ENCODE measurements at places on chromosomes 5 and 9.

DNA sequence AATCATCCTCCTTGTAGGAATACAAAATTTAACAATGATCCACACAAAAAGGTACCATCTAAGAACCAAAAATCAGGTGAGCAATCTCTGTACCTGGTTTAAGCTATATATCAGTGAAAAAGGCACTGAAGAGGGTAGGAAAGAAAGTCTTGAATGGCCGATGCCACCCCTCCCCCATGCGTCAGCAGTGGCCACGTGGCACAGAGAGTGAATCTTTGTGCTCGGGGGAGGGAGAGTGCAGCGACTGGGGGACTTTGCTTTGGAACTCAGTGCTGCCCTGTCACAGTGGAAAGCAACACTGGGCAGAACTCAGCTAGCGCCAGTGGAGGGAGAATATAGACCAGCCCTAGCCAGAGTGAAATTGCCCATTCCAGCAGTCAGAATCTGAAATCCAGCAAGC is 28.3 kb upstream of the PDE4D start:
- H3K4me3 ChIP-seq, result no peak overlapping the region
- no peaks in the 10 kb centered on the region for H3K4me1 ChIP-seq
- H3K36me3 ChIP-seq, result no peaks in the 10 kb centered on the region
- H3K27me3 ChIP-seq, result no peaks in the 10 kb centered on the region
- no peak overlapping the region for H3K27ac ChIP-seq

- H3K27ac ChIP-seq, result no peak overlapping the region
- H3K36me3 ChIP-seq, result no peaks in the 10 kb centered on the region
- no peak overlapping the region for H3K4me3 ChIP-seq
- no peaks in the 10 kb centered on the region for H3K27me3 ChIP-seq
- no peaks in the 10 kb centered on the region for H3K4me1 ChIP-seq
These were observed 482.7 kb upstream of the C9orf72 start for GRCh38 chr9:28056006-28056405.

- no peaks in the 10 kb centered on the region for H3K27me3 ChIP-seq
- DNase-seq, result no peak
- H3K36me3 ChIP-seq, result no peaks in the 10 kb centered on the region
- no peak overlapping the region for H3K27ac ChIP-seq
- H3K4me3 ChIP-seq, result no peak overlapping the region
These were observed 77.6 kb upstream of the FREM1 start for GRCh38 chr9:14987858-14988257.

DNA sequence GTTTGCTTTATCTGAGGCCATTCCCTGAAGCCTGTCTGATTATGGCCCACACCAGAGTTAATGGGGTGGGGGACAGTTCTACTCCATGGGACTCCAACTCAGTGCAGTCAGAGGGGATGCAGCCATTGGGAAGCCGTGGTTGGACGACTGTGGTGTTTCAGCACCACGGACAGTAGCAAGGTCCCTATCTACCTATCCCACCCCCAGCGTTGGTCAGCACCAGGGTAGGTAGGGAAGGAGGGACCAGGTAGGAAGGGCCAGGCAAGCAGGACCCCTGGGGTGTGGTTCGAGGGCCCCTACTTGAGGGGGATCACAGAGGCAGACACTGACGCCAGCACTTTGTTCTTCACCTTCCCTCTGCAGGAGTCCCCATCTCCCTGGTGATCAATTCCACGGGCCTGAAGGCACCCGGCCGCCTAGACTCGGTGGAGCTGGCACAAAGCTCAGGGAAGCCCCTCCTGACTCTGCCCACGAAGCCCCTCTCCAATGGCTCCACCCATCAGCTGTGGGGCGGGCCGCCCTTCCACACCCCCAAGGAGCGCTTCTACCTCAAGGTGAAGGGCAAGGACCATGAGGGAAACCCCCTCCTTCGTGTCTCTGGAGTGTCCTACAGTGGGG is 33.2 kb downstream of the HMCN2 start:
- peaks cover 3% of the 10 kb centered on the region for H3K27me3 ChIP-seq
- H3K36me3 ChIP-seq, result no peaks in the 10 kb centered on the region
- H3K27ac ChIP-seq, result no peak overlapping the region
- peaks cover 2% of the 10 kb centered on the region for H3K4me1 ChIP-seq
- no peak overlapping the region for H3K4me3 ChIP-seq

- H3K4me1 ChIP-seq, result no peaks in the 10 kb centered on the region
- no peaks in the 10 kb centered on the region for H3K36me3 ChIP-seq
- no peak for DNase-seq
- no peak overlapping the region for H3K27ac ChIP-seq
- no peak overlapping the region for H3K4me3 ChIP-seq
- no peaks in the 10 kb centered on the region for H3K27me3 ChIP-seq
These were observed 131.1 kb downstream of the CHSY3 start for GRCh38 chr5:130035388-130035787.

DNA sequence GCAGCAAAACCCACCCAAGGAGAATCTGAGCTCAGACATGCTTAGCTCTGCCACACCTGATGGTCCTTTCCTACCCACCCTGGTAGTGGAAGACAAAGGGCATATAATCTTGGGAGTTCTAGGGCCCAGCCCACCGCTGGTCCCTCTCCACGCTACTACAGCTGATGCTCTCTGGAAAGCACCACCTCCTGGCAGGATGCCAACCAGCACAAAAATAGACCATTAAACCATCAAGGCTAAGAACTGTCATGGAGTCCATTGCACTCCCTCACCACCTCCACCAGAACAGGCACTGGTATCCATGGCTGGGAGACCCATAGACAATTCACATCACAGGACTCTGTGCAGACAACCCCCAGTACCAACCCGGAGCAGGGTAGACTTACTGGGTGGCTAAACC is 111.0 kb upstream of the IL7R start:
- H3K4me1 ChIP-seq, result no peaks in the 10 kb centered on the region
- no peaks in the 10 kb centered on the region for H3K27me3 ChIP-seq
- H3K36me3 ChIP-seq, result no peaks in the 10 kb centered on the region
- no peak overlapping the region for H3K4me3 ChIP-seq

GRCh38 chr9:89674667-89675057 is 69.8 kb downstream of the GADD45G start:
- H3K36me3 ChIP-seq, result no peaks in the 10 kb centered on the region
- H3K27me3 ChIP-seq, result peaks cover 14% of the 10 kb centered on the region
- DNase-seq, result no peak
- H3K4me1 ChIP-seq, result no peaks in the 10 kb centered on the region
- no peak overlapping the region for H3K27ac ChIP-seq

- H3K27me3 ChIP-seq, result no peaks in the 10 kb centered on the region
- no peaks in the 10 kb centered on the region for H3K36me3 ChIP-seq
- H3K4me3 ChIP-seq, result no peak overlapping the region
- H3K27ac ChIP-seq, result no peak overlapping the region
These were observed 54.5 kb downstream of the BNC2 start for GRCh38 chr9:16816011-16816410.

DNA sequence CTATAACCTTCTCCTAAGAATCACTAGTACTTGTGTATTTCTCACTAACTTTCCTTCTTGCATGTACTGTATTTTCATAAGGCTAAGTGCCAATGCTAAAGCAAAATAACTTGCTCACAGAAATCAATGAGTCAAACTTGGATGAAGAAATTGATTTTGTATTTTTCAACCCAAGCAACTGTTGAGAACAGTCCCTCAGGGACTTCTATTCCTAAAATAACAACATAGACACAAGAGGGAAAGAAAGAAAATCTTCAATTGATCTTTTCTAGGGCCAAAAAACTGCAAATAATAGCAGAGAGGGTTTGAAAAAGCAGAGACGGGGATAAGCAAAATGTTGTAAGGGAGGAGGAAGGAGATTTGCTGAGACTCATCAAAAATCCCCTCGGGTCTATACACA is 69.8 kb downstream of the HABP4 start:
- H3K27ac ChIP-seq, result no peak overlapping the region
- no peaks in the 10 kb centered on the region for H3K36me3 ChIP-seq
- DNase-seq, result no peak
- H3K27me3 ChIP-seq, result no peaks in the 10 kb centered on the region

DNA sequence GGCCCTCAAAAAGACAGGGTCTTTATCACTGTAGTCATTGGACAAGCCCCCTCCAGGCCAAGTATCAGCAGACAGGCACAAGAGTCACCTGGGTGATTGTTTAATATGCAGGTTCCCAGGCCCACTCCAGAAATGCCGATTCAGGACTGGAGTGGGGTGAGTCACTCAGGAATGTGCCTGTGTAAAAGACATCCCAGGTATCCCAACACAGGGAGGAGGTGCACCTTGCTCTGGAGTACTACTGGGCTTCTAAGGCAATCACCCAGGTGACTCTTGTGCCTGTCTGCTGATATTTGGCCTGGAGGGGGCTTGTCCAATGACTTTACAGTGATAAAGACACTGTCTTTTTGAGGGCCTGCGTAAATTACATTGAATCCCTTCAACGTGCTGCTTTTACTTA is 40.6 kb downstream of the ACTL7B start:
- H3K27ac ChIP-seq, result no peak overlapping the region
- H3K4me3 ChIP-seq, result no peak overlapping the region
- no peaks in the 10 kb centered on the region for H3K4me1 ChIP-seq
- DNase-seq, result no peak

DNA sequence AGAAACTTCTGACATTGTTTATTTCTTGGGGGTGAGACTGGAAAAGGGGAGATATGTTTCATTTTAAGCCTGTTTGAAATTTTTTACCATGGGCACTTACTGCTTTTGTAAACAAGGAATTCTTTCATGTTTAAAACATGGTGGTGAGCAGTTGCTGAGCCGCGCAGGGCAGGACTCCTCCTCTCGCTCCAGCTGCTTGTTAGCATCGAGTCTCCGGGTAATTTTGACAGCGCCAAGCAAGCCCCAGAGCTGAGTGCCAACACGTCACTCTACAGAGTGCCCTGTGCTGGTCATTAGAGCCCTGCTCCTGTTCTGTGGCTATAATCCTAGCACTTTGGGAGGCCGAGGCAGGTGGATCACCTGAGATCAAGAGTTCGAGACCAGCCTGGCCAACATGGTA is 116.5 kb upstream of the MSX2 start:
- no peaks in the 10 kb centered on the region for H3K27me3 ChIP-seq
- DNase-seq, result no peak
- H3K36me3 ChIP-seq, result no peaks in the 10 kb centered on the region
- H3K4me3 ChIP-seq, result no peak overlapping the region
- H3K4me1 ChIP-seq, result peaks cover 8% of the 10 kb centered on the region
- no peak overlapping the region for H3K27ac ChIP-seq

- H3K36me3 ChIP-seq, result no peaks in the 10 kb centered on the region
- DNase-seq, result no peak
- H3K4me1 ChIP-seq, result no peaks in the 10 kb centered on the region
- H3K27ac ChIP-seq, result no peak overlapping the region
These were observed 462.2 kb upstream of the DMAC1 start for GRCh38 chr9:8261737-8262136.

- no peak overlapping the region for H3K27ac ChIP-seq
- peaks cover 2% of the 10 kb centered on the region for H3K4me1 ChIP-seq
- H3K27me3 ChIP-seq, result no peaks in the 10 kb centered on the region
- no peak overlapping the region for H3K4me3 ChIP-seq
These were observed 58.9 kb upstream of the NR3C1 start for GRCh38 chr5:143462431-143462830.

- H3K4me3 ChIP-seq, result no peak overlapping the region
- no peaks in the 10 kb centered on the region for H3K27me3 ChIP-seq
- H3K27ac ChIP-seq, result no peak overlapping the region
- no peaks in the 10 kb centered on the region for H3K36me3 ChIP-seq
- H3K4me1 ChIP-seq, result no peaks in the 10 kb centered on the region
These were observed 36.3 kb upstream of the SHISAL2B start for GRCh38 chr5:64653766-64654560.

- H3K36me3 ChIP-seq, result no peaks in the 10 kb centered on the region
- H3K27me3 ChIP-seq, result no peaks in the 10 kb centered on the region
- no peak for DNase-seq
- H3K27ac ChIP-seq, result no peak overlapping the region
- no peaks in the 10 kb centered on the region for H3K4me1 ChIP-seq
- H3K4me3 ChIP-seq, result no peak overlapping the region
These were observed 269.6 kb downstream of the ELAVL2 start for GRCh38 chr9:23556459-23556858.

DNA sequence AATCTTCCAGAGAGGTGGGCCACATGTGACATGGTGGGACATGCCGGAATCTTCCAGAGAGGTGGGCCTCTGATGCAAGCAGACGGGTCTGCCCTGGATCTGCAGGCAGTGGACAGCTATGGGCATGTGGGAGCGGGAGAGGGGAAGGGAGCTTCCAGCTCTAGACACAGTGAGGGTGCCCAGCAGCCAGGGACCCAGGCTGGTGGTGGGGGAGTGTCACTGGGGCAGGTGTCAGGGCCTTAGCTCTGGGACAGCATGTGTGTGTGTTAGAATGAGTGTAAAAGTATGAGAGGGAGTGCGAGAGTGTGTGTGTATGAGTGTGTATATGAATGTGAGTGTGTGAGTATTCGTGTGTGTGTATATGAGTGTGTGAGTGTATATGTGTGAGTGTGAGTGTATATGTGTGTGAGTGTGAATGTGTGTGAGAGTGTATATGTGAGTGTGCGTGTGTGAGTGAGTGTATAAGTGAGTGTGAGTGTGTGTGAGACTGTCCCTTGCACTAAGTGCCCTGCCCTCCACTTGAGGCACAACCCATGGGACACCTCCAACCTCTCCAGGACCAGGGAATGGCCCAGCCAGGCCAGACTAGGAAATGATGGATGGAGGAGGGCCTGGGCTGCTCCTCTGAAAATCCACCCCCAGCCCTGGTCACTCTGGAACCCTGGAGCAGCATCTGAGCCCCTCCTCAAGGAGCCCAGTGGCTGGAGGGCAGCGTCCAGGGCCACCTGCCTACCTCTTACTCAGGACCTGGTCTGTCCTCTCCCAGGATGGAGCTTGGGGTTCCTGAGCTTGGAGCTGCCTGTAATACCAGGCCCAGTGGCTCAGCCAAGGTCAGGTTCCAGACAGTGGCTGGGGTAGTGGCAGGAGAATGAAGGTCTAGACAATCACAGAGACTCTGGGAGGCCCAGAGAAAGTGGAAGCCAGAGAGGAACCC is 122.2 kb downstream of the C9orf50 start:
- H3K4me3 ChIP-seq, result peak overlapping the region; percentile 29
- DNase-seq, result no peak
- no peaks in the 10 kb centered on the region for H3K36me3 ChIP-seq
- no peaks in the 10 kb centered on the region for H3K27me3 ChIP-seq
- peaks cover 68% of the 10 kb centered on the region for H3K4me1 ChIP-seq

- H3K36me3 ChIP-seq, result no peaks in the 10 kb centered on the region
- DNase-seq, result no peak
- H3K27me3 ChIP-seq, result no peaks in the 10 kb centered on the region
- H3K27ac ChIP-seq, result no peak overlapping the region
- H3K4me1 ChIP-seq, result no peaks in the 10 kb centered on the region
These were observed 11.6 kb upstream of the CDC23 start for GRCh38 chr5:138224712-138225111.

DNA sequence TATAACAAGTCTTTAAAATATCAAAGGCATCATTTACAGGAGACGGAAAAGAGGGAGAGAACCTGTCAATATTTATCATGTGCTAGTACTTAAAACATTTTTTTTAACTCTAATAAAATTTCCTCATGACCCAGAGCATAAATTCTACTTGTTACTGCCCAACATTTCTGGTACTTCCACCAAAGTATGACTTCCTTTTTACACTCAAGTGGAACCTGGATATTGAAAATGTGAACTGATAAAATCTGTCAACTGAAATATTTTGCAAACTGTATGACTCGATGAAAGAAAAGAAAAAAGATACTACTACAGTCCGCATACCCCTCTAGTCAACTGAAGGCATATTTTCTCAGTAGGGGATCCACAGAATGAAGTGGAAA is 37.1 kb downstream of the FAM13B start:
- H3K27ac ChIP-seq, result no peak overlapping the region
- peaks cover 8% of the 10 kb centered on the region for H3K4me1 ChIP-seq
- DNase-seq, result no peak
- no peaks in the 10 kb centered on the region for H3K36me3 ChIP-seq
- H3K27me3 ChIP-seq, result no peaks in the 10 kb centered on the region
- no peak overlapping the region for H3K4me3 ChIP-seq

- H3K4me3 ChIP-seq, result no peak overlapping the region
- no peaks in the 10 kb centered on the region for H3K36me3 ChIP-seq
- DNase-seq, result no peak
- H3K27me3 ChIP-seq, result peaks cover 2% of the 10 kb centered on the region
- no peak overlapping the region for H3K27ac ChIP-seq
These were observed 29.2 kb upstream of the FBP1 start for GRCh38 chr9:94668418-94668927.
